Naive thymus-derived CD8-positive, alpha-beta T cell (primary cell): ENCODE measurements at places on chromosomes 5 and 9. TPM values are rescaled to one million over a fixed set of nuclear protein-coding genes. Genes with fewer than 3 reads are reported as not detected.

DNA sequence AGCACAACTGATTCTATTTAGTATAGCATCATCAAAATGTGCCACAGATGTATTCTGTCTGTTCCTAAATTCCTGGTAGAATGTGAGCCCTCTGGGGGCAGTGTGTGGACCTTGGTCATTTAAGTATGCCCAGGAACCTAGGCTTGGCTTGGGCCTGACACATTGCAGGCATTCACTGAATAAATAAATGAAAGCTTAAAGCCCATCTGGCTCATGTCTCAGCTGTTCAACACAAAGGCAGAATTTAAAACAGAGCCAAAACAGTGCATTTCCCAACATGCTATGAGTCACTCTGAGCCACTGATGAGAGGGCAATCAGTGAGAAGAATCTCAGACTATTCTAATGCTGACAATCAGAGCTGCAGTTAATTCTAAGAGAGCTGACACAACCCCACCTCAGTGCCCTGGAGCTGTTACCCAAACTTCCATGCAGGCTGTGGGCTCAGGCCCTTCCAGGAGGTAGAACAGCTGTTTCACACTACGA lies 8.1 kb downstream of the FAM193B start:
- no peak for DNase-seq

GRCh38 chr5:97119007-97119390 lies 23.4 kb downstream of the LIX1 start:
- DNase-seq = no peak

Gene GFI1B
- not detected for total RNA-seq

GRCh38 chr9:129414377-129414992 lies 206.4 kb downstream of the C9orf50 start:
- DNase-seq = peak; percentile 61

Gene RRAGA
- 55.6 TPM for total RNA-seq

- no peak for DNase-seq
These were observed 271.8 kb downstream of the NNT start for GRCh38 chr5:43874772-43875171.

DNA sequence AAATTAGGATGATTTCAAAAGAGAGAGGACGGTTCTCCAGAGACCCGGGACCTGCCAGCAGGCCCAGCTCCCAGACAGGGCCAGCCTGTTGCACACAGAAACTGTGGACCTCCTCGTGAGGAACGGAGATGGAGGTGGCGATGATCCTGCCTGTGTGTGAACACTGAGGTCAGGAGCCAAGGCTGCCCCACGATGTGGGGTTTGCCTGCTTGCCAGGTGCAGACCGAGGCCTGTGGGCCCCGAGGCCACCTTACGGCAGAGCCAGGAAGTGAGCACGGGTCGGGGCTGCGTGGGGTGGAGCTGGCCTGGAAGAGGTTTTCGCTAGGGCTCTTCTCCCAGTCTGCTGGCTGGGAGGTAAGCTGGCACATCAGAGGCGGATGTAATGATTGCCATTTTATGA lies 4.3 kb downstream of the FAM163B start:
- no peak for DNase-seq

- DNase-seq = no peak
These were observed 24.7 kb downstream of the ZFR start for GRCh38 chr5:32419791-32420190.

Gene PCDHB5
- not detected for total RNA-seq

Gene VAV2
- 3.3 TPM for total RNA-seq

GRCh38 chr9:122116448-122117173 lies 23.5 kb upstream of the TTLL11 start:
- no peak for DNase-seq

Gene PRLR
- total RNA-seq = not detected

Gene TMEM215
- not detected for total RNA-seq

DNA sequence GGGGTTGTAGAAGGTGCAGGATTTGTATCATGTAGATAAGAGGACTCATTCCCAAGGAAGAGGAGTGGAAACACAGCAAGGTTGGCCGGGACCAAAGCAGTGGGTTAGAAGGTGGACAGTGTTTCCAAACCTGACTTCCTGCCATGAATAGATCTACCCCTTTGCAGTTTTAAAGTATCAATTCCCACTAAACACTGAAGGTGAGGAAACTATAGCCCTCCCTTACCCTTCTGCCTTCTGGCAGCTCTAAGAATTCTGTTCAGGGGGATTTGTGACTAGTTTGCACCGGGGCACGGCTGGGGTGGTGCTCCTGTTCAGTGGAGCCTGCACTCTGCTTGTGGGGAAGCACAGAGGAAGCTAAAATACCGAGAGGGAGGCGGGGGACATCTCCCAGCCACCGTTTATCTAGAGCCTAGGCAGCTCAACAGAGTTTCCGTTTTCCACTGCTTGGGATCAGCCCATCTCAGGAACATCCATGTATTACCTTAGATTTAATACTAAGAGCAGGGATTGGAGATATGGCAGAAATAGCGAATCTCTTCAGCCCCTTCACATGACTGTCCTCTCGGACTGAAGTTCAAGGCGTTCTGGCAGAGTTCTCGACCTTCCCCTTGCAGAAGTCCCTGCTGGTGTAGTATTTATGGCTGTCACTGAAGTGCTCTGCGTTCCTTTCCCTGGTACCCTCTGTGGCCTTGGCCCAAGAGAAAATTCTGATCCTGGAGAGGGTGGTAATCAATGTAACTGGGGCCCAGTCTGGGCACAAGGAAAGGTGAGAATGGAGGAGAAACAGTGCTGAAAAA lies 5.4 kb downstream of the ISL1 start:
- no peak for DNase-seq

GRCh38 chr9:95029720-95030119 lies 287.8 kb downstream of the FANCC start:
- DNase-seq = no peak

Gene FKTN
- 16.1 TPM for total RNA-seq

- DNase-seq = no peak
These were observed 56.5 kb upstream of the RAI14 start for GRCh38 chr5:34599471-34600117.

DNA sequence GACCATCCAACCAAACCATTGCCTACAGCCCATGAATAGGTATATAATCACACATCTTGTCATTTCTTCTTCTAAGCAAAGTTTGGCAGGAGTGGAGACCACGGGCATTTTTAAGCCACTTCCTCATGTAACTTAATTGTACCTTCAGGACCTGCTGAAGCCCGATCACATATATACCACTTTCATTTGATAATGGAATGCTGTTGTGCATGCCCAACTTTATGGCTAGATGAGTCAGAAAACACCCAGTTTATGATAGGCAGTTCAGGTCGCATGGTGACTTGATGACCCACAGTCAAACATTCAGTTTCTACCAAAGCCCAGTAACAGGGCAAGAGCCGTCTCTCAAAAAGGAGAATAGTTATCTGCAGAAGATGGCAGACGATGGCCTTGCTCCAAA lies 2295.0 kb upstream of the ACO1 start:
- no peak for DNase-seq

Gene MACIR
- total RNA-seq = 1.8 TPM

DNA sequence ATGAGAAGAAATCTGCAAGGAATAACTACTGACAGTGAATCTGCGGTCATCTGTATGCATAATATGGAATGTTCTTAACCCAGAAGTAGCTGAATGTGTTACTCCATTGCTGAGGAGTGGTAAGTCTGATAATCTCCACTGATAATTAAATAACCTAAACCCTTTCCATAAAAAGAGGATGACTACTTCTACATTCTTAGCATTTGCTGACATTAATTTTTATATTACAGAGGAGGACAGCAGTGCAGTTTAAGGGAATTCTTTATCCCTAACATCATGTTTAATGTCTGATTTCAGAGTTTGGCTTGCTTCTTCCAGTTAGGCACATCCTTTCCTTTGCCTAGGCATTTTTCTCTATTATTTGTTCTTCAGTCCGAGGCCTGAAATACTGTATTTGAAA lies 52.2 kb downstream of the CDC42SE2 start:
- DNase-seq = no peak

DNA sequence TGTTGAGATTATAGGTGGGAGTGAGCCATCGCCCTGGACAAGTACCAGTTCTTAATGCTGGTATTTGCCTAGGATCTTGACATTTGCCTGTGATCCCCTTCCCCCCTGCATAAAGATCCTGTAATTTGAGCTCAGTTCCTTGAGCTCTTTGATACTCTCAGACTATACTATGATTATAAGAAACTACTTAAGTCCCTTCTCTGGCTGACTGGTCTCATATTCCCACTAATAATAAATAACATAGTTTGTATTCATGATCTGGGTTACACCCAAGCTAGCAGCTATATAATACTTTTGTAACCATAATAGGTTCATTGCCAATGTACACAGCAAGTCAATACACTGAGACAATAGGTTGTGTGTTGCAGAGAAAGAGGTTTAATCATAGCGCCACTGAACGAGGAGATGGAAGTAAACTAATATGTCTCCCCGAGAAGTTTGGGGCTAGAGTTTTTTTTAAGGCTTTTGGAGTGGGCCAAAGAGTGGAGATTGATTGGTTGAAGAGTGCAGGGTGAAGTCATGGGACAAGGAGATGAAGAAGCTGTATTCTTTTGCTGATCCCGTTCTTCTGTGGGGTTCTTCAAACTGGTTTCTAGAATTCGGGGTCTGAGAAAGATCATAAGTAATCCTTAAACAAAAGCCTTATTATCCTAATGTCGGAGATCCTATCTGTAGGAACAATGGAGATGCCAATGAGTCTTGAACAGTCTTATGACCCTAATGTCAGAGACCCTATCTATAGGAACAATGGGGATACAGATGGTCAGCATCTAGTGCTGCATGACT lies 20.7 kb upstream of the SHOC1 start:
- DNase-seq = no peak

GRCh38 chr9:87250205-87250604 lies 247.5 kb upstream of the DAPK1 start:
- DNase-seq = no peak

DNA sequence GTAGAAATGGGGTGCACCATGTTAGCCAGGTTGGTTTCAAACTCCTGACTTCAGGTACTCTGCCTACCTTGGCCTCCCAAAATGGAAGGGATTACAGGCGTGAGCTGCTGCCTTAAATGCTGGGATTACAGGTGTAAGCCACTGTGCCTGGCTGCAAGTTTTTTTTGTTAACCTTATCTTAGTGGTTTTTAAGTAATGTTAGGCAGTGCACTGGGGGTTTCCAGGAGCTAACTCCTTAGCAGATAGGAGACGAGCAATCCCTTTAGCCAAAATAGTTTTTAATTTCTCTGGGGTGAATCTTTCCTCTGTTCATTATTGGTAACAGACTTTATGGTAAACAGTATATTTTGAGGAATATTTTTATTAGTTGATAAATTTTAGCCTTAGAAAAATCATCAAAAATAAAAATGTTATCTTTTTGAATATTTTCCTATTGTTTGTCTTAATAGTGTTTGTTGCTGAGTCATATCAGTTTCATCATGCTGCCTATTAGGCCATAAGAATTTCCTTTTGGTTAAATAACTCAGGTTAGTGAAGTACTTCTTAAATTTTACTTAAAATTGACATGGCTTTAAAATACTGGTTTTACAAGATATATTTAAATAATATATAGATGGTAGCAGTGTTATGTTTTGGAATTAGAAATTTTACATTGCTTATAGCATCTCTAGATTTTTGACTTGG lies 37.9 kb downstream of the LMNB1 start:
- DNase-seq = no peak

DNA sequence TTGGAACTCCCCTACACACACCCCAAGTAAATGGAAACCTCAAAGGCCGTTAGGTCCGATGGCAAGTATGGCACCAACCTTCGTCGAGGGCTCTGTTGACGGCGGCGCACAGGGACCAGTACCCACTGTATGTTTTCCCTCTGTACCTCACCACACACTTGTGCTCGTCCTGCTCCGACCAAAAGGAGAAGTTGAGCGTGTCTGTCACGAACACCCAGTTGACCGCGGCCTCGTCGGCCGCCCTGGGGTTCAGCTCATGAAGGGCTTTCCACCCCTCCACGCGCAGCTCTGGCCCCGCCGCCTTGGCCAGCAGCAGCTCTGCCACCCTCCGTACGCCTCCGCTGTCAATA lies 24.0 kb downstream of the HNRNPK start:
- DNase-seq = no peak

GRCh38 chr5:98415663-98416062 lies 357.8 kb upstream of the RGMB start:
- DNase-seq = no peak
